ENCODE measurements at places on chromosomes 1 and 21. TPM values are rescaled to one million over a fixed set of nuclear protein-coding genes. Genes with fewer than 3 reads are reported as not detected.

Gene CLCA1
- total RNA-seq = not detected

- no peak for DNase-seq
Measured at GRCh38 chr1:53015508-53015860, 46.5 kb upstream of the PODN start.

Gene ALDH9A1
- total RNA-seq = 229 TPM

DNA sequence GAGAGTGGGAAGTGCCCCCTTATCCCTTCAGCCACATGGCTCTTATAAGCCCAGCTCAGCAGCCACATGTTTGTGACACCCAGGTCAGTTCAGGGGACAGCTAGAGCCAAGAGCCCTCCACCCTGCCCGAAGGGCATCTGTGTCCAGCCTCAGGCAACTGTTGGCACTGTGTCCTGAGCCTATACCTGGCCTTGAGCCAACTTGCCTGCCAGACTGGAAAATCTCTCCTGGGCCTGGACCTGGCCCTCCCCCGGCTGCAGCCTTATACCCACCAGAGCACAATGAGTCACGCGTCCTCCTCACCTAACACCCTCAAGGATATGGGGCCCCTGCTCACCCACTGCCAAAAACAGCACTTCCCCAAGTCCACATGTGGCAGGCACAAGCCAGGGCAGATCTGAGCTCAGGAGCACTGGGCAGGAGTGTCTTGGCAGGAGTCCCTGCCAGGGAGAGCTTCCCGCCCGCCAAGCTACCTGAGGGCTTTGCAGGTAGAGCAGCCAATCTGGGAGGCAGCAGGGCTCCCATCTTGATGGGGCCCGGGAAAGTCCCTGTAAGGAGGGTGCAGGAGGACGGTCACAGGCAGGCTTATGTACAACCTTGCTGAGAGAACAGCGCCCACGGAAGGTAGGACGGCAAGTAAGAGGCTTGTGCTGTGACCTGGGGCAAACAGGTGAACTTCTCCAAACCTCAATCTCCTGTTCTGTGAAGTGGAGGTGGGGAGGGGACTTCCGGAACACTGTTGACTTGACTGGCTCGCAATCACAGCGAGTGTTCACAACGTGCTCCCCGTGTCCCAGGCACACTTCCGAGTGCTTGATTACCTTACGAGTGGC lies 19.8 kb upstream of the HSPG2 start:
- DNase-seq = peak; percentile 65

DNA sequence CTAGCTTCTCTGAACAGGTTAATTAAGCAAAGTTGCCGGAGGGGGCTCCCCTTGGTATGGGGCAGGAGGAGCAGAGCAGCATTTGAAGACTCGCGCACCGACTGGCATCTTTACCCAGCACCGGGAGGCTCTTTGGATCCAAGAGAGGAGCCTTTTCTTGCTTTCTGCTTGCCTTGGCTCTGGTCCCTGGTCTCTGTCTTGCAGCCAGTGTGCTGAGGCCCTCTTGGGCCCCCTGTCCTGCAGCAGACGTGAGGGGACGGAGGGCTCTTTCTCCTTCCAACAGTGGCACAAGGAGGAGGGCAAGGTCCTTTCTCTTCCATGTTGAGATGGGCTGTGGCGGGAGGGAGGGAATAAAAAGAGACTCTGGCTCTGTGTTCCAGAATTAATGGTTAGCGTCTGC lies 45.6 kb downstream of the ZBTB18 start:
- DNase-seq = no peak

Data from fibroblast of lung (primary cell).